Urothelium cell line (cell line): ENCODE measurements at places on chromosomes 12 and 14.
A peak's percentile ranks its signal among the peaks of the same experiment; 100 is the strongest.

- DNase-seq, result no peak
Observed at GRCh38 chr12:124742678-124743077, 121.0 kb downstream of the SCARB1 start.

DNA sequence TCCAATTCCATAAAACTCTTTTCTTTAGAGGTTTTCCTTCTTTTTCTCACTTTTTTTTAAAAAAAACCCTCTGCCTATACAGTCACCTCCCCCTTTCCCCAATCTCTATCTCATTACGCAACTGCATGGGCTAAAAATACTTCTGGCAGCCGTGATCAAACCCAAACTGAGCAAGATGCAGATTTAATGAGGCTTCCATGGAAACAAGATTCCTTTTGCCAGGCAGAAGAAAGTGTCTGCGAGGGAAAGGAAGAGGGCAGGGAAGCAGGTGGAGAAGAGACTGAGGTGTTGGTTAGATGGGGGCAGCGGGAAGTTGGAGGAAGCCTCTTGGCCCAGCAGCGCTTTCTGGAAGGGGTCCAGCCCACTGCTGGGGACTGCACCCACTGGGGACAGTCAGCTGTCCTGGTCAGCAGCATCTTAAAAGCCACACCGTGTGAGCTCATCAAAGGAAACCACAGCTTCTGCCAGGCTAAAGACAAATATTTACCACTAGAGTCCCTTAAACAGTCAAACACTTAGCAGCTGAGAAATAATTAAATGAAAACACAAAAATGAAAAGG, 90.4 kb downstream of the SLC8A3 start:
- no peak for DNase-seq

DNA sequence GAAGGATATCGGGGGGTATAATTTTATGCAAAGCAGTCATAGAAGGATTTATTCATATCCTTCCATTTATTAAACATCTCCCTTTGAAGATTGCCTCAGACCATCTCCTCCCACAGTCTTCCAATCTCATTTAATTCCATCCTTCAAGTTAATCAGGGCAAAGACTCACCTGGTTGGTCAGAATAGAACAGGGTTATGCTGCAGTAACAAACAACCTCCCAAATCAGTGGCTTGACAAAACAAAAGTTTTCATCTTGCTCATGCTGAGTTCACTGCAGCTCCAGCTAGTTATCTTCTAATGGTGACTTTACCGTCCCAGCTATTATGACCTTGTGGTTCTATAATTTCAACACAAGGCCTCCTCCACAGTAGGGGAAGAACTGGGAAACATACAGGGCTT, 48.8 kb upstream of the MTERF2 start:
- no peak for DNase-seq

DNA sequence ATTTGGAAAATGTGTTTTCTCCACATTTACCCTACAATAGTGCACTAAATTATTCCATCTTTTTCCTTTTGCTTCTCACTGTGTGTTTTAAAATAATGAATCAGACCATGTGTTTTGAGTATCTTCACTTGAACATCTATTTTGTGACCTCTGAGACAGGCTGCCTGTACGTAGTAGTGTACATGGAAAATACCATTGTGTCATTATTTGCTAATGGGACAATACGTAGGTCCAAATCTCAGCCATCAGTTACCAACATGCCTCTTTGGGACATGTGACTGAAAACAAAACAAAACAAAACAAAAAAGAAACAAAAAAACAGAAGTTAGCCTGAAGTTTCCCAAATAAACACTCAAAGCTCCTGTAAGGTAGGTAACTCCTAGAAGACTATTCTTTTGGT, 7.1 kb upstream of the MYF6 start:
- no peak for DNase-seq

DNA sequence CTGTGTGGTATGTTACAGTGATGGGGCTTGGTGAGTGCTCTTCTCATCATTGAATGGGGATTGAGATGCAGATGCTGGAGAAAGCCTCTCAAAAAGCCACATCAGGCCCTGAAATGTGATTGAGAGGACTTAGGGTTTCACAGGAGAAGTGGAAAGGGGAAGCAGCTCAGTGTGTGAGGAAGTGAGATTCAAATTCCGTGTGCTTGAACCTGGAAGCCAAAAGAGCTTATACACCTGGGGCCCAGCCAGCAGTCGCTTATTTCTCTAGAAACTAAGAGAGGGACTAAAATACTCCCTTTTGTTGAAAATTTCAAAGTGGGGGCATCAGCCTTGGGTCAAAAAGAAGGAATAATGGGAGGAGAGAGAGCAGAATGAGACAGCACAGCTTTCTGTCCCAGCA, 39.1 kb upstream of the GZMB start:
- no peak for DNase-seq

DNA sequence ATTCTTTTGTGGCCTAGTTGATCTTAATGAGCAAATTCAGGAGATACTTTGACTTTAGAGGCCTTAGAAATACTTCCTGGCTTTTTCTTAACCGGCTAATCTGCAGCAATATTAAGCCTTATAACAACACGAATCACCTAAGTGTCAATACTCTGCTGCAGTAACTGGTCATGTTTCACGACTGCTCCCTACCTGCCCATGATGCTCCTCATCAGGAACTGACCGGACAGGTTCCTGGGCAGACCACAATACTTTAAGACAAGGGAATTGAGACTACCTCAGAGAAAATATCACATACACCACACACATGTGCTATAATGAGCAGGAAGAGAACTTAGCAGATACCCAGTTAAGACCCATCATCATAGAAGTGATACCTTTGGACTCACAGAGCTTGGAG, 211.9 kb upstream of the BMP4 start:
- no peak for DNase-seq

- no peak for DNase-seq
Observed at GRCh38 chr12:497501-498160, 37.9 kb downstream of the B4GALNT3 start.

DNA sequence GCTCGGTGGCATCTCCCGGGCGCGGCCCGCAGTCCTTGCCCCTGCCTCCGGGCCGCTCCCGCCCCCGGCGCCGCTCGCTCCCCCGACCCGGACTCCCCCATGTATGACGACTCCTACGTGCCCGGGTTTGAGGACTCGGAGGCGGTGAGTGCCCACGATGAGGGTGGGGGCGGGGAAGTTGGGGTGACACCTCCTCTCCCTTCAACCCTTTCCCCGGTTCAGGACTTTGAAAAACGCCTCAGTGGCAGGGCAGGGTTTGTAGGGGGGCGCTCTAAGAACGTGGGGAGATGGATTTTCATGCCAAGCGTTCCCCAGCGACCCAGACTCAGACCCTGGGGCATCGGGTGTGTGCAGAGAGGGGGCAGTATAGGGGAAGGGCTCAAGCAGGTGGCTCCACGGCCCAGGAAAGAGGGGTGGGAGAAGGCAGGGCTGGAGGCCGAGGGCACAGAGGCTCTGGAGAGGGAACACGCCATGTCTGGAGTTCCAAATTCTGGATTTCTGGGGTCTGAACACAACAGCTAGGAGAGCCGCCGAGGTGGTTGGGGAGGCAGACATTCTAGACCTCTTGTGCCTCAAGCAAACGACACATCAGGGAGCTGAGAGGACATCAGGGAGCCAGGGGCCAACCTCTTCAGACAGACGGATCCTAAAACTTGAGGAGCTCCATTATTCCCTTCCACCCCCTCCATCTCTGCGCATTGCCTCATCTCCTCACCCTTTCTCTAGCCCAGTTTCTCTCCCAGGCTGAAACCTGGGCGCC, 715 bp downstream of the CACNB3 start:
- no peak for DNase-seq

DNA sequence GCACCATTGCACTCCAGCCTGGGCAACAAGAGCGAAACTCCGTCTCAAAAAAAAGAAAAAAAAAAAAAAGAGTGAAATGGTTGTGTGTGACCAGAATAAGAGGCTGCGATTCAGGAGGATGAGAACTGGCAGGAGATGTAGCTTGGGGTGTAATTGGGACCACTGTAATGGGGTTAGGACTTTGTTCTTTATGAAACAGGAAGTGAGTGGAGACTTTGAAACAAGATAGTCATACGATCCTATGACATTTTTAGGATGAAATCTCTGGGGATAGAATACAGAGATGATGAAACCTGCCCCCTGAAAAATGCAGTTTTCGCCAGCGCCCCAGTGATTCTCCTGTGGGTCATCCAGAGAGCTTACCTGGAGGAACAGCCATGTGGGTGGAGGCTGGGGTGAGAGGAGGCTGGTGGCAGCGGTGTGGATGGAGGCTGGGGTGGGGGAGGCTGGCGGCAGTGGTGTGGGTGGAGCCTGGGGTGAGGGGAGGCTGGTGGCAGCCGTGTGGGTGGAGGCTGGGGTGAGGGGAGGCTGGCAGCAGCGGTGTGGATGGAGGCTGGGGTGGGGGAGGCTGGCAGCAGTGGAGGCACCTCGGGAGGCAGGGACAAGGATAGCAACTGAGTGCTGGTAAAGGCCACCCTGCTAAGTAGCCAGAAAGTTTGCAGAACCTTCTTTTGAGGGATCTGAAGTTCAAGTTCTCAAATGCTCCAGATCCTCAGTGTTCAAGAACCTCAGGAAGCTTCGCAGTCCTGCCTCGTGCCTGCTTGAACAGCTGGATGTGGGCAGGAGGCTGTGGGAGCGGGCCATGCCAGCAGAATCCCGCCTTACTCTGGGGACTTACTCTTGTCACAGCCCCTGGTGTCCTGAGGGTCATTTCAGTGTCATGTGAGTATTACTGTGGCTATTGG, 20.2 kb downstream of the FBXL14 start:
- DNase-seq, result no peak

DNA sequence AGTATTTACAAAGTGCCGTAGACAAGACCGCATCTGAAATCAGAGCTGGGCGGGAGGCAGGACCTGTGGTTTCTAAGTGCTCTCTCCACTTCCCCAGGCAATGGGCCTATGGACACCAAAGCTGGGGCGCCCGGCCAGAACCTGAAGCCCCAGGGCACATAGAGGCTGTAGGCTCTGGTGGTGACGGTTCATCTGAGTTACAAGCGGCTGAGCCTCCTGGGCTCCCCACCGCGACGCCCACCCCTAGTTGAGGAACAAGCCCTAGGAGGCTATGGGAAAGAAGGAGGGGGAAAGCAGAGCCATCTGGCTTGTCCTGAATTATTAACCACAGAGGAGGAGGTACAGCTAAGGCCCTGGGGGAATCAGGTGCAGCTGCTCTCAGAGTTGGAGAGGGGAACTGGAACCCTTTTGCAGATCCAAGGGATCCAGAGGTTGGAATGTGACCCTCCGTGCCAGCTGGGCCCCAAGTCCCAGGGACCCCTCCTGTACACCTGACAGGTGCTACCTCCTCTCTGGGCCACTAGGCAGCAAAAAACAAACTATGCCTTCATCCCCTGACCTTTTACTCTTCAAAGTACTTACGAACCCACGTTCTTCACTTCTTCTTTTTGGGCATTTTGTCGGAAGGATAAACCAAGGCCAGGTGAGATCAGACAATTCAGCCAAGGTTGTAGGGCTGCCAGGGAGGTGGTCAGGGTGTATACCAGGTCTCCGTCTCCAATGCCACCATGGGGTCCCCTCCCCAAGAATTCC, 77.2 kb downstream of the ARL6IP4 start:
- no peak for DNase-seq

- DNase-seq, result no peak
Observed at GRCh38 chr14:58817846-58818245, 180.1 kb downstream of the DACT1 start.

- DNase-seq, result no peak
Observed at GRCh38 chr12:98870504-98870903, 225.4 kb downstream of the APAF1 start.

- DNase-seq, result no peak
Observed at GRCh38 chr12:90323217-90323616, 614.6 kb upstream of the ATP2B1 start.

DNA sequence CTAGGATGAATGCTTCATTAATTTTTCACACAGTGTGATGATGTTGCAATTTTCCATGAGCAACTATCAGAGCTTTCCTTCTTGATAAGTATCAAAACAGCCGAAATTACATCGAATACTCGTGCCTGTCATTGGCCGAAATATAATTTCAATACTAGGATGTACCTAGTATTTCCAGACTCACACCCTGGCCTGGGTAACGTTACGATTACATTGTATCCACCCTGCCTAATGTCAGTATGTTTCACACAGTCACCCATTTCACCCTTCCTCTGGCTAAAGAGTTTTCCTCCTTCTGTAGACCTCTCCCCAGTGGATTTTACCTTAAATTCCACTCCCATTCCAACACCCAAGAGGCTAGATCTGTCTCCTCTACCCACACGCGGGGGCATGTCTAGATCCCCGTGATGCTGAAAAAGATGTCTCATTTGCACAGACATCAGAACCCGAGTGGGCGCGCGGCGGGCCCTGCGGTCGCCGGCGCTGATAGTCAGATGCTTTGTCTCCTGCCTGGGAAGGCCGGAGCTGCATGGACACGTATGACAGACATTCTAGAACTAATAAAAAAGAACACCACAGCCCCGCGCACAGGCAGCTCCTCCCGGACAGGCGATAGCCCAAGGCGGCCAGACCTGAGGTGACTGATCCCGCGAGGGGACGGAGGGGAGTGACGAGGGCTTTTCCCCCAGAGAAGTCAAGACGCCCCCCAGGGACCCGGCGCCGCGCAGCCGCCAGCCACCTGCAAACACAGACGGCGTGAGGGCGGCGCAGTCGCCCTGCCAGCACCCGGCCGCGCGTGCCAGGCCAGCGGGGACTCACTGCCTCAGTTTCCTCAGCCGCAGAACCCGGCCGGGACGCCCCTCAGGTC, 723 bp downstream of the KIF21A start:
- peak; percentile 46 for DNase-seq

GRCh38 chr14:100017553-100017952, 47.7 kb upstream of the EVL start:
- no peak for DNase-seq

DNA sequence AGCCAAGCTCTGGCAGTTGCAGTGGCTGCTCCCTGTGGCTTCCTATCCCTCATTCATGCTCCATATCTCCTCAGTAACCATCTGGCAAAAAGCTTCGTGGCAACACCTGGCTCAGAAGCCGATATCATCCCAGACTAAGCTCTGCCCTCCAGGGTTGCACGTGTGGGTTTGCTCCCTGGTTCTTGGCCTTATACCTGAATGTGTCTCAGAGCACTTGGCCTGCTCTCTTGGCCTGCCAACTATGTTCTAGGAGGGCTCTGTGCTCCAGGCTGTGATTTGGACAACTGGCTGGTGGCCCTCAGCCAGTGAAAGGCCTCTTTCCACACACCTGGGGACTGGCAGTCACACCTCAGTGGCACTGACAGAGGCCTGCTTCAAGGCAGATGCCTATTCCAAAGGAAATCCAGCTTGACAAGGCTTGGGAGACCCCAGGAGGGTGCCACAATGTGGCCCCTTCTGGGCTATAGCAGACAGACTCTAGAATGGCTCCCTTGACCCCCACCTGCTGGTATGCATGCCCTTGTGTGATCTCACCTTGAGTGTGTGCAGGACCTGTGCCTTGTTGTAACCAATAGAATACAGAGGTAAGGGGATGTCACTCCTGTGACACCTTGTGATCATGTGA, 10.5 kb downstream of the PLD4 start:
- DNase-seq, result no peak

GRCh38 chr12:88298761-88299242, 156.7 kb downstream of the TMTC3 start:
- DNase-seq, result peak; percentile 4

- no peak for DNase-seq
Observed at GRCh38 chr12:98409548-98409947, 105.8 kb upstream of the TMPO start.

DNA sequence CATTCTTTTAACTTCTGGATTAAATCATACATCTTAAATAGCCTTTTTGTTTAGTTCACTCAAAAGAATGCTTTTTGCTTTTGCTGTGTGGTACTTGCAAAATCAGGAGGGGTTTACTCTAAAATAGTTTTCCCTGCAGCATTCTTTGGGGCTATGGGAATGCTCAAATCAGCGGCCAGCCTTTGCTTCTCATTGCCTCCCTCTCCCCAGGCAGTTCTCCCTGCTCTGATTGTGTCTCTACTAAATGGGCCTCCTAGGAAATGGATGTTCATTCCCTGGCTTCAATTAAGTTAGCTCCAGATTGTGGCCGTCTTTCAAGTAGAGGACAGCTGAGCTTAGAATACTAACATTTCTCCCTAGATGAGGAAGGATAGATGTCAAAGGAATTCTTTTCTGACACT, 4.4 kb downstream of the TULP3 start:
- no peak for DNase-seq
